ENCODE measurements at places on chromosomes 7 and 10. TPM values are rescaled to one million over a fixed set of nuclear protein-coding genes. Genes with fewer than 3 reads are reported as not detected.

GRCh38 chr7:112061051-112061450, 145.1 kb downstream of the DOCK4 start:
- no peaks in the 10 kb centered on the region for H3K36me3 ChIP-seq
- H3K27me3 ChIP-seq: no peaks in the 10 kb centered on the region
- DNase-seq: no peak

GRCh38 chr10:71222601-71223346, 10.4 kb downstream of the UNC5B start:
- H3K27me3 ChIP-seq: no peaks in the 10 kb centered on the region
- H3K27ac ChIP-seq: no peak overlapping the region
- H3K4me1 ChIP-seq: peaks cover 4% of the 10 kb centered on the region
- DNase-seq: no peak
- no peaks in the 10 kb centered on the region for H3K36me3 ChIP-seq

DNA sequence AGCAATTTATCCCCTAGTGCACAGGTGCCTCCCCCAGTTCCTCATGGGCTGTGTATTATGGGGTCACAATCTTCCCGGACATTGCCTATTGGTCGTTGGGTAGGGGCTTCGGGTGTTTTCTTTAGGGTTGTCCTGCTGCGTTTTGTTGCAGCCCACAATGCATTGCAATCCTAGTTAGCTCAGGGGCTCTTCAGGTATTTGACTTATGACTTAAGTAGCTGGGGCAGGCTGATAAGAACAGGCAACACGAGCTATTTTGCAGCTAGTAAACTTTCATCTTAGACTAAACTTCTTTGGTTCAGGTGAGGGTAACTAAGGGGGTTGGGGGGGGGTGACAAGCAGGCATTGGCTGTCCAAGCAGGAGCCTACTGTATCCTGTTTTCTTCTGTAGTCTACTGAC, 158.5 kb downstream of the TPST1 start:
- H3K4me1 ChIP-seq: peaks cover 13% of the 10 kb centered on the region
- no peak overlapping the region for H3K4me3 ChIP-seq
- no peaks in the 10 kb centered on the region for H3K27me3 ChIP-seq
- no peak for DNase-seq

- no peaks in the 10 kb centered on the region for H3K36me3 ChIP-seq
- no peak for DNase-seq
- H3K27me3 ChIP-seq: no peaks in the 10 kb centered on the region
- H3K27ac ChIP-seq: no peak overlapping the region
These were observed 209.6 kb downstream of the EBF3 start for GRCh38 chr10:129754211-129755050.

- DNase-seq: no peak
- no peaks in the 10 kb centered on the region for H3K27me3 ChIP-seq
- H3K36me3 ChIP-seq: peaks cover 13% of the 10 kb centered on the region
- H3K4me1 ChIP-seq: peaks cover 19% of the 10 kb centered on the region
- H3K27ac ChIP-seq: no peak overlapping the region
These were observed 57.0 kb downstream of the HIPK2 start for GRCh38 chr7:139720705-139721231.

DNA sequence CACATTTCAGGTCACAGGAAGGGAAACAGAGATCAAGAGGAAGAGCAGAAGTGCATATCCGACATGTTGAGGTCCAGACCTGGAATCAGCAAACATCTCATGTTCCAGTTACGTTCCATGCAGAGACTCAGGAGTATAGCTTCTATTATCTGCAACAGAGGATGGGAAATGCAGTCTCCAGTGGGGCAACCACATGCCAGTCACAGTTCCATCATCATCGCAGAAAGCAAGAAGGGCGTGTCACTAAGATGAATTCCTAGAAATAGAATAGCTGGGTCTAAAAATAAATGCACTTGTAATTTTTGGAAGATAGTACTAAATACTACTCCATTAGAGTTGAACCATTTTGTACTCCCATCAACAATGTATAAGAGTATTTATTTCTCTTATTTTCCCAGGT, 133.2 kb upstream of the MDFIC start:
- H3K27ac ChIP-seq: no peak overlapping the region
- H3K36me3 ChIP-seq: no peaks in the 10 kb centered on the region
- H3K4me3 ChIP-seq: no peak overlapping the region
- H3K27me3 ChIP-seq: no peaks in the 10 kb centered on the region
- no peak for DNase-seq
- H3K4me1 ChIP-seq: peaks cover 25% of the 10 kb centered on the region

GRCh38 chr10:114518401-114519305, 114.4 kb upstream of the AFAP1L2 start:
- H3K27ac ChIP-seq: no peak overlapping the region
- no peak for DNase-seq
- H3K27me3 ChIP-seq: no peaks in the 10 kb centered on the region
- H3K4me3 ChIP-seq: no peak overlapping the region
- no peaks in the 10 kb centered on the region for H3K36me3 ChIP-seq
- peaks cover 22% of the 10 kb centered on the region for H3K4me1 ChIP-seq

DNA sequence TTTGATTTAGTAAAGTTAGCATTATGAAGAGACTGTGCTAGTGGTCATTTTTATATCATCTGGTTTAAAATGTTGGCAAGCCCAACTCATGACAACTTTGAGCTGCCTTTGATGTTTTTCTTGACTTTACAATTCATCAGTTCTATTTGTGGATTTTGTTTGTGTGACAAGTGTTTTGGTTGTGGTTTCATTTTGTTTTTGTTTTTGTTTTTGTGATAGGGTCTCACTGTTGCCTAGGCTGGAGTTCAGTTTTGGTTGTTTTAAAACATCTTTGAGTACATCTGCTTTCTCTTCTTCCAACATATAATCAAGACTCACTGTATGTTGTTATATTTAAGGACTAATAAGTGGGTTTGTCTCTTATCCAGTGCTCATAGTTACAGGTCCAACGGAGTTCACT, 17.6 kb upstream of the SFR1 start:
- no peak overlapping the region for H3K4me3 ChIP-seq
- H3K27ac ChIP-seq: no peak overlapping the region
- no peaks in the 10 kb centered on the region for H3K36me3 ChIP-seq
- H3K4me1 ChIP-seq: peaks cover 6% of the 10 kb centered on the region
- H3K27me3 ChIP-seq: no peaks in the 10 kb centered on the region

GRCh38 chr7:88775838-88776237, 16.3 kb downstream of the ZNF804B start:
- no peak overlapping the region for H3K4me3 ChIP-seq
- no peaks in the 10 kb centered on the region for H3K4me1 ChIP-seq
- H3K27me3 ChIP-seq: no peaks in the 10 kb centered on the region
- H3K36me3 ChIP-seq: no peaks in the 10 kb centered on the region

GRCh38 chr7:27172315-27172774, 1.8 kb downstream of the HOXA10 start:
- peaks cover 2% of the 10 kb centered on the region for H3K36me3 ChIP-seq
- H3K27me3 ChIP-seq: peaks cover 78% of the 10 kb centered on the region
- DNase-seq: no peak
- H3K4me3 ChIP-seq: no peak overlapping the region

GRCh38 chr10:86802473-86803108, 46.2 kb downstream of the BMPR1A start:
- no peaks in the 10 kb centered on the region for H3K27me3 ChIP-seq
- H3K4me3 ChIP-seq: no peak overlapping the region
- DNase-seq: no peak

GRCh38 chr7:104900525-104901239, 113.3 kb upstream of the KMT2E start:
- H3K36me3 ChIP-seq: no peaks in the 10 kb centered on the region
- H3K4me3 ChIP-seq: no peak overlapping the region
- no peak overlapping the region for H3K27ac ChIP-seq
- H3K4me1 ChIP-seq: no peaks in the 10 kb centered on the region
- DNase-seq: no peak
- H3K27me3 ChIP-seq: peaks cover 27% of the 10 kb centered on the region

GRCh38 chr10:114172776-114173602, 1.0 kb downstream of the CCDC186 start:
- DNase-seq: no peak
- H3K36me3 ChIP-seq: peaks cover 11% of the 10 kb centered on the region
- H3K4me1 ChIP-seq: peaks cover 29% of the 10 kb centered on the region
- peak overlapping the region; percentile 98 for H3K27ac ChIP-seq
- H3K27me3 ChIP-seq: peaks cover 2% of the 10 kb centered on the region

GRCh38 chr7:70539617-70540016, 592.3 kb upstream of the GALNT17 start:
- H3K27me3 ChIP-seq: no peaks in the 10 kb centered on the region
- peaks cover 5% of the 10 kb centered on the region for H3K4me1 ChIP-seq

GRCh38 chr10:60960913-60961312, 16.9 kb upstream of the RHOBTB1 start:
- H3K27ac ChIP-seq: no peak overlapping the region
- no peak overlapping the region for H3K4me3 ChIP-seq
- no peaks in the 10 kb centered on the region for H3K27me3 ChIP-seq
- H3K4me1 ChIP-seq: peaks cover 47% of the 10 kb centered on the region
- no peaks in the 10 kb centered on the region for H3K36me3 ChIP-seq

- H3K27me3 ChIP-seq: peaks cover 32% of the 10 kb centered on the region
- no peak overlapping the region for H3K27ac ChIP-seq
- no peak for DNase-seq
- no peak overlapping the region for H3K4me3 ChIP-seq
These were observed 7.0 kb upstream of the PRR15 start for GRCh38 chr7:29556405-29557195.

DNA sequence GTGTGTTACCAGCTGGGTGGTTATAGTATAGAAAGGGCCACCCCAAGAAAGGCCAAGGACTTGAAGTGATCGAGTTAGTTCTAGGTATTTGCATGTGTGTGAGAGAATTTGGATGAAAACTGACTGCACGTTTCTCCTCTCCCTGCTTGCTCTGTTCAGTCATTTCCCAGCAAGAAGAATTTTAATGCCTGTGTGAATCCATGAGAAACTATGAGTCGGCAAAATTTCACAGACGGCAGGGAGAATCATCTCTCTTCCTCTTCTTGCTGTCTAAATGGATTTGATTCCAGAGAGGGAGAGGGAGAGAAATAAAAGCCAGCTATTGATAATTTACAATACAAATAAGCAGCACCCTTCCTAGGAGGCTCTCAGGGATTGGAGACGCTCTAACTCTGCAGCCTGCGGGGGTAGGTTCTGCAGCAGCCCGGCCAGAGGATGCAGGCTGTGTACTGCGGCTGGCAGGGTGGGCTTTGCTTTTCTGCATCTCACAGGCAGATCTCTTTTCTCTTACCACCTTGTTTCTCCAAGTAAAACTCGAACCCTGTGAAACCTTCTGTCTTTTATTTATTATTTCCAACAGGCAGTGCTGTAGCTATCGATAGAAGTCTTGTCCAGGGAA, 183.6 kb downstream of the TCF7L2 start:
- peak overlapping the region; percentile 65 for H3K4me3 ChIP-seq
- H3K36me3 ChIP-seq: peaks cover 4% of the 10 kb centered on the region
- H3K27ac ChIP-seq: peak overlapping the region; percentile 98
- H3K4me1 ChIP-seq: peaks cover 73% of the 10 kb centered on the region
- peak; percentile 53 for DNase-seq

- no peaks in the 10 kb centered on the region for H3K36me3 ChIP-seq
- H3K27ac ChIP-seq: no peak overlapping the region
- H3K4me3 ChIP-seq: no peak overlapping the region
- no peak for DNase-seq
- H3K27me3 ChIP-seq: no peaks in the 10 kb centered on the region
These were observed 49.1 kb downstream of the SRPK2 start for GRCh38 chr7:105339404-105340323.

DNA sequence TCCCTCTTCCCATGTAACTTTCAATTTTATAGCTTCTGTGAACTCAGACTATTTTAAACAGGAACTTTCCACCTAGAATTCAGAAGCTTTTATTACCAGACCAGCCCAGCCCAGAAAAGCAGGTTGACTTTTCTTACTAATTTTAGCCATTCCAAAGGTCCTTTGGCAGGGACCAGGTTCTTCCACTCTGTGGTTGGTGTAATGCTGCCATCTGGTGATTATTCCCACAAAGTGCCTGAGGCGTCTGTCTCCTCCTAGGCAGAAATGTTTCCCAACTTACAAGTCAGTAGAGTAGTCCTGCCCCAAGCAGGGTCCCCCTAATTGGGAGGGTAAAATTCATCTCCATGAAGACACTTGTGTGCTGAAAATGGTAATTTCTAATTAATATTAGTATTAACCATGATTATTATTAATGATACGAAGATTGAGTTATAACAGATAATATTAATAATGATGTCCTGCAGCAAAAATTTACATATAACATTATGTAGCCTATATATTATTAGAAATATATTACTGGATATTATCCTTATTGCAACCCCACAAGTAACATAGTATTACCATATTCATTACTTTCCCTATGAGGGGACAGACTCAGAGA, 53.0 kb upstream of the PPP1R17 start:
- peaks cover 2% of the 10 kb centered on the region for H3K4me1 ChIP-seq
- H3K27me3 ChIP-seq: peaks cover 2% of the 10 kb centered on the region
- H3K36me3 ChIP-seq: no peaks in the 10 kb centered on the region
- no peak overlapping the region for H3K4me3 ChIP-seq
- no peak overlapping the region for H3K27ac ChIP-seq

DNA sequence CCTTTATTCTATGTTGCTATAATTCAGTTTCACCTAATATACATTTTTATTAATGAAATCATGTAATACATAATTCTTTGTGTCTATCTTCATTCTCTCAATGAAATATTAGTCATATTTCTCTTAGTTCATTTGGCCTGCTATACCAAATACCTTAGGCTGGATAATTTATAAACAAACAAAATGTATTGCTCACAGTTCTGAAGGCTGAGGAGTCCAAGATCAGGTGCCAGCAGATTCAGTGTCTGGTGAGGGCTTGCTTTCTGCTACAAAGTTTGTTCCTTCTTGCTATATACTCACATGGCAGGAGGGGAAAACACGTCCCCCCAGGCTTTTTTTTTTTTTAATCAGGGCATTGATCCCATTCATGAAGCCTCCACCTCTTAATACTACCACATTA, 143.4 kb upstream of the GRB10 start:
- no peak for DNase-seq
- H3K36me3 ChIP-seq: no peaks in the 10 kb centered on the region
- H3K4me1 ChIP-seq: no peaks in the 10 kb centered on the region
- H3K27me3 ChIP-seq: peaks cover 30% of the 10 kb centered on the region
- no peak overlapping the region for H3K27ac ChIP-seq
- no peak overlapping the region for H3K4me3 ChIP-seq

GRCh38 chr10:98956576-98957260, 278.9 kb downstream of the HPSE2 start:
- H3K4me3 ChIP-seq: no peak overlapping the region
- no peak for DNase-seq
- H3K27me3 ChIP-seq: no peaks in the 10 kb centered on the region
- no peak overlapping the region for H3K27ac ChIP-seq

DNA sequence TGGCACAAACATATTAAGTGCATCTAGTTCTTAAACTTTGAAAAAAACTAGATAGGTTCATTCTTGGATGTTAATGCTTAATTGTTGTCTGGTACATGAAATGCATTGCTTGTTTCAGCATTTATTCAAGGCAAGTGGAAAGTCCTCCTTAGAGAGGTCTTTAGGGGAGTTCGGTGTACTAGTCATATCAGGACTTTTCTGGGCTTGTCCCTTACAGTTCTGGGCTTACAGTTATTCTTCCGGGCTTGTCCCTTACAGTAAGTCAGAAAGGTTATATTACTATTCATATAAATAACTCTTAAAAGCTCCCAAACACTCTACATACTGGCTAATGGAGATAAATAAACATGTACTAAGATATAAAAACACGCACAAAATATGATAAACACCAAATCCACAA, 61.6 kb upstream of the MRLN start:
- H3K27me3 ChIP-seq: no peaks in the 10 kb centered on the region
- H3K4me1 ChIP-seq: no peaks in the 10 kb centered on the region
- no peak overlapping the region for H3K27ac ChIP-seq

The GPR85 gene
- total RNA-seq: 0.10 TPM

The ADAMTS14 gene
- 4.1 TPM for total RNA-seq

The ANKRD61 gene
- total RNA-seq: not detected

The OR2A1 gene
- total RNA-seq: not detected

The CELF2 gene
- total RNA-seq: 33.8 TPM

The SRGN gene
- 30.0 TPM for total RNA-seq

The SORCS3 gene
- not detected for total RNA-seq

The NUTM2A gene
- total RNA-seq: 1.2 TPM

The NANOS1 gene
- 9.1 TPM for total RNA-seq

The PIP gene
- not detected for total RNA-seq

The AS3MT gene
- 2.7 TPM for total RNA-seq

Data from osteocyte (in vitro differentiated cells).